ENCODE measurements at places on chromosomes 12 and 14. TPM values are rescaled to one million over a fixed set of nuclear protein-coding genes. Genes with fewer than 3 reads are reported as not detected.

- no peak overlapping the region for H3K27ac ChIP-seq
- no peaks in the 10 kb centered on the region for H3K4me1 ChIP-seq
- no peak overlapping the region for H3K4me3 ChIP-seq
- no peaks in the 10 kb centered on the region for H3K27me3 ChIP-seq
- H3K36me3 ChIP-seq: no peaks in the 10 kb centered on the region
Measured at GRCh38 chr14:28240909-28241308, 525.7 kb upstream of the FOXG1 start.

DNA sequence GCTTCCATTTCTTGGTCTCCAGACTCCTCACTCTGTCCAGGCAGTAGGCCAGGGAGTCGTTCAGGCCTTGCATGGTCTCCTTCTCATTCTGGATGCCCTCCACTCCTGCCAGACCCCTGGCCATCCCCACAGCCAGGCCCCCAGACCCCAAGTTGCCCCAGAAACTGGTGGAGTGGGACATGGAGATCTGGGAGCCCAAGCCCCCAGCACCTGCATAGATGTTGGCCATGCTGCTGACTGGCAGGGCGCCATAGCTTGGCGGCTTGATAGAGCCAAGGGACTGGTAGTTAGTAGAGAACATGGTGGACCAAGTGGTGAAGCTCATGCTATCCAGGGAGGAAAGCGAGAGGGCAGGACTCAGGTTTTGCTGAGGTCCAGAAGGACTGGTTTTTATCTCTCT, 21.2 kb upstream of the INSM2 start:
- no peak for DNase-seq
- H3K4me1 ChIP-seq: no peaks in the 10 kb centered on the region
- no peak overlapping the region for H3K4me3 ChIP-seq

The ALX1 gene
- total RNA-seq: not detected

DNA sequence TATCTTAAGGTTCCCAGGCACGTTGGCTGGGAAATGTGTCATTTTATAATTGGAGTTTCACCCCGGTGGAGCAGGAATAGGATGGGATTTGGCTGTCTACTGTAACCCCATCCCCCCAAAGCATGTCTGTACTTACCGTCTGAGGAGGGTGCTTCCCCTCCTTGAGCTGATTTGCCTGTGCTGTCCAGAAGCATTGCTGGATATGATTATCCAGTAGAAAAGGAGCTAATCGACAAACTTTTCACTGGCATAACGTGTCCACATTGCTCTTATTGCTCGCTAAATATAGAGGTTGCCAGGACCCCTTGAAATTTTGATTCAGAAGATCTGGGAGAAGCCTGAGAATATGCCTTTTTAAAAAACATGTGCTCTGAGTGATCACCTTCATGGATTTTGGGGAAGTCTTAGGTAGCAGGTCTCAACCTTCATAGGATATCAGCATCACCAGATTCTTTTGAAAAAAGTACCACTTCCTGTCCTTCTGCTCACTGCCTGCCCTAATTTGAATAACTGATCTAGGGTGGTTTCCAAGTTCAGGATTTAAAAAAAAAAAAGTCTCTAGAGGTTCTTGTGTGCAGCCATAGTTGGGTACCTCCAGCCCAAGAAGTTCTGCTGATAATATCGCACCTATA, 80.4 kb upstream of the KCNA1 start:
- H3K27me3 ChIP-seq: no peaks in the 10 kb centered on the region
- DNase-seq: no peak
- H3K4me3 ChIP-seq: no peak overlapping the region
- H3K36me3 ChIP-seq: no peaks in the 10 kb centered on the region

- no peaks in the 10 kb centered on the region for H3K4me1 ChIP-seq
- DNase-seq: no peak
- H3K27ac ChIP-seq: no peak overlapping the region
- no peaks in the 10 kb centered on the region for H3K36me3 ChIP-seq
Measured at GRCh38 chr14:33814010-33814409, 136.9 kb downstream of the EGLN3 start.

- no peaks in the 10 kb centered on the region for H3K27me3 ChIP-seq
- no peak for DNase-seq
- no peak overlapping the region for H3K27ac ChIP-seq
- H3K4me1 ChIP-seq: no peaks in the 10 kb centered on the region
- no peaks in the 10 kb centered on the region for H3K36me3 ChIP-seq
Measured at GRCh38 chr14:47660158-47660557, 15.2 kb downstream of the MDGA2 start.

DNA sequence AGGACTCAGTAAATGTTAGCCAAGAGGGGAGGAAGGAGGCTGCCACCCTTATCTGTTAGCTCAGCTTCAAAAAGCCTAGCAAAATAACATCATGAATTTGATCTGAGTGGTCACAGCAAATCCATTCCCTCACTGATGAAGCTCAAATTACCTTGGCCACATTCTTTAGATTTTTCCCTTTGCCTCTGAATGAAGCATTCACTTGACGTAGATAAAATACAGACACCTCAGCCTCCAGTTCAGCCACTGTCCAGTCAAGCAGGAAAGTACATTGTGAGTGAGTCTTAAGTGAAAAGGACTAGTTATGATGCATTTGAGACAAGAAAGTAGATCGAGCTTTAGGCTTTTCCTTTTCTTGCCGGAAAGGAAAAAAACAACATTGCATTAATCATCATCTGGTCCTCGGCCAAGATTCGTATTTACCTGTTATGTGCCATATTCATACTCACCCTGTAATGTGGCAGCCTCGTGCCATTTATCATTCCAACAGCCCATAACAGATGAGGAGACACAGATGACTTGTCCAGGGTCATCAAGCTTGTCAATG, 146.5 kb downstream of the ETV6 start:
- DNase-seq: no peak
- no peak overlapping the region for H3K4me3 ChIP-seq
- no peak overlapping the region for H3K27ac ChIP-seq
- H3K4me1 ChIP-seq: no peaks in the 10 kb centered on the region
- H3K36me3 ChIP-seq: no peaks in the 10 kb centered on the region

DNA sequence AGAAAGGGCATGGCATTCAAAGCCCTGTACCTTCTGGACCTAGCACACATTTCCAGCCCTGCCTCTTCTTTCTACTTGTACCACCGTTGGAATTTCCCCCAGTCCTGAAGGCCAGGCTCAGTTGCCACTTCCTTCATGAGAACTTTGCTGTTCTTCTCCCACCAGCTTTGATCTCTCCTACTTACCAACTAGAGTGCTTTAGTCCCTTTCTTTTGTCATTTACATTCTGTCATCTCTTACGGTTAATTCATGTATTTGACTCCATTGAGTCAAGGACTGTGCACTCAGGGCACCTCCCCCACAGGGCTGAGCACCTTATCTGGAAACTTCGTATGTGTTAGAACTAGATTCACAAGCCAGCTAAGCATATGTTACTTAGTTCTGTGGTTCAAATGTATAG, 26.3 kb downstream of the BICDL1 start:
- H3K4me1 ChIP-seq: no peaks in the 10 kb centered on the region
- H3K27me3 ChIP-seq: no peaks in the 10 kb centered on the region
- H3K27ac ChIP-seq: no peak overlapping the region
- no peak overlapping the region for H3K4me3 ChIP-seq

- DNase-seq: no peak
- H3K4me3 ChIP-seq: peak overlapping the region; percentile 70
- H3K36me3 ChIP-seq: no peaks in the 10 kb centered on the region
- H3K4me1 ChIP-seq: peaks cover 56% of the 10 kb centered on the region
Measured at GRCh38 chr14:69260190-69260860, 367 bp downstream of the GALNT16 start.

DNA sequence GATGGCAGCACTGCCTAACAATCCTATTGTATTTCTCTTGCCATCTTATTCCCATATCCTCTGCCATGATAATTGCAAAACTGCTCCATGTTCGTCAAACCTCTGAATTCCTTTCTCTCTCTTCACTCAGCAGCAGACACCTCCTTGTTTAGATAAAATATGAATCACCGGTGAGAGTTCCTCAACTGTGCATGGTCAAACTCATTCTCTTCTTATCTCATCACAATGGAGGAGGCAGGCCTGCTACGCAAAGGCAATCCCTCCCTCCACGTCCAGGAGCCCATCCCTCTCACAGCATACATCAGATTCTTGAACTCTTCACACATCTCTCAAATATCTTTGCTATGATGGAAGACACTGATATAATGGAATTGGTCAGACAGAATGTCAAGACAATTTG, 90.1 kb upstream of the DAAM1 start:
- H3K4me1 ChIP-seq: no peaks in the 10 kb centered on the region
- H3K27me3 ChIP-seq: no peaks in the 10 kb centered on the region
- DNase-seq: no peak
- no peaks in the 10 kb centered on the region for H3K36me3 ChIP-seq

The ZDHHC22 gene
- total RNA-seq: not detected

The STYK1 gene
- 0.12 TPM for total RNA-seq

- peak overlapping the region; percentile 62 for H3K4me3 ChIP-seq
- H3K27ac ChIP-seq: no peak overlapping the region
- peaks cover 19% of the 10 kb centered on the region for H3K4me1 ChIP-seq
- H3K36me3 ChIP-seq: no peaks in the 10 kb centered on the region
Measured at GRCh38 chr14:41607966-41608663, 1.4 kb downstream of the LRFN5 start.

DNA sequence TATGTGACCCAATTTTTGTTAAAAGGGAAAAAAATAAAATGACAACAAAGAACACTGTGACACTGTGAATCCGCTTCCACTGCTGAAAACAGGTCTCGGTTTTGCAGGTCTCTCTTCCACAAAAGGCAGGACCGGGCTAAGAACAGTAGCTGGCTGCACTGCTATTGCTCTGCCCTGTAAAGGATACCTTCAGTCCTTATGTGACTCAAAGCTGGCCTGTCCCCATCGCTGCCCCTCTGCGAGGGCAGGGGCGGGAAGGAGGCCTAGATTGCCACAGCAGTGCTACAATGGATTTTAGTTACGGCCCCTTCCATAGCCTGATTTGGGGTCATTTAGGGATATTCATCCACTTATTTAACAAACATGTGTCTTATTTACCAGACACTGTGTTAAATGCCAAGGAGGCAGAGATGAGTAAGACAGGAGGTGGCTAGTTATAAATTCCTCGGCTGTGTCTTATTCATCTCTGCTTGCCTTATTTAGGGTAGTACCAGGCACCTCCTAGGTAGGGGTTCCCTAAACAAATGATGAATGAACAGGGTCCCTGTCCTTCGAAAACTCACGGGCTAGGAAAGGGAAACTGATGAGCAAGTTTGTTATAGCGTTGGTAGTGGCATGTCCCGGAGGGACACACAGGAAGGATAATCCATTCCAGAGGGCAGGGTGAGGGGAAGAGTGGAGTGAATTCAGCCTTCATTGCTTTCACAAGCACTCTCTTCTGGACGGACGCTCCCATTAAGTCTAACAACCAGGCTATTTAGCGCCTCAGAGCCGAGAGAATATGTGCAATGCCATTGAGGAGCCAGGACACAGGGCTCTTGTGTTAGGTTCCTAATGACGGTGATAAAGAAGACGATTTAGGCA, 73.3 kb downstream of the EID3 start:
- H3K36me3 ChIP-seq: no peaks in the 10 kb centered on the region
- H3K27me3 ChIP-seq: no peaks in the 10 kb centered on the region
- no peak for DNase-seq

GRCh38 chr14:68157971-68158371, 338.4 kb downstream of the RAD51B start:
- H3K36me3 ChIP-seq: no peaks in the 10 kb centered on the region
- no peak overlapping the region for H3K27ac ChIP-seq
- no peaks in the 10 kb centered on the region for H3K4me1 ChIP-seq
- no peak for DNase-seq
- no peaks in the 10 kb centered on the region for H3K27me3 ChIP-seq

GRCh38 chr14:95761436-95761835, 47.5 kb upstream of the TCL1A start:
- no peak overlapping the region for H3K27ac ChIP-seq
- H3K36me3 ChIP-seq: no peaks in the 10 kb centered on the region
- no peaks in the 10 kb centered on the region for H3K4me1 ChIP-seq
- no peaks in the 10 kb centered on the region for H3K27me3 ChIP-seq
- H3K4me3 ChIP-seq: no peak overlapping the region

The TRIM9 gene
- 0.44 TPM for total RNA-seq

- H3K27ac ChIP-seq: no peak overlapping the region
- DNase-seq: peak; percentile 84
- no peak overlapping the region for H3K4me3 ChIP-seq
- no peaks in the 10 kb centered on the region for H3K36me3 ChIP-seq
- no peaks in the 10 kb centered on the region for H3K4me1 ChIP-seq
- no peaks in the 10 kb centered on the region for H3K27me3 ChIP-seq
Measured at GRCh38 chr12:89183985-89184435, 168.3 kb downstream of the DUSP6 start.

GRCh38 chr14:86665975-86666374, 1136.0 kb downstream of the FLRT2 start:
- no peaks in the 10 kb centered on the region for H3K4me1 ChIP-seq
- H3K36me3 ChIP-seq: no peaks in the 10 kb centered on the region
- H3K27ac ChIP-seq: no peak overlapping the region
- H3K4me3 ChIP-seq: no peak overlapping the region
- no peak for DNase-seq

GRCh38 chr12:65139389-65139788, 18.3 kb upstream of the WIF1 start:
- H3K4me3 ChIP-seq: no peak overlapping the region
- no peaks in the 10 kb centered on the region for H3K27me3 ChIP-seq
- H3K4me1 ChIP-seq: no peaks in the 10 kb centered on the region
- no peaks in the 10 kb centered on the region for H3K36me3 ChIP-seq

GRCh38 chr12:121813951-121814350, 10.1 kb downstream of the SETD1B start:
- H3K36me3 ChIP-seq: peaks cover 72% of the 10 kb centered on the region
- no peak for DNase-seq
- no peak overlapping the region for H3K4me3 ChIP-seq
- no peak overlapping the region for H3K27ac ChIP-seq
- no peaks in the 10 kb centered on the region for H3K27me3 ChIP-seq

DNA sequence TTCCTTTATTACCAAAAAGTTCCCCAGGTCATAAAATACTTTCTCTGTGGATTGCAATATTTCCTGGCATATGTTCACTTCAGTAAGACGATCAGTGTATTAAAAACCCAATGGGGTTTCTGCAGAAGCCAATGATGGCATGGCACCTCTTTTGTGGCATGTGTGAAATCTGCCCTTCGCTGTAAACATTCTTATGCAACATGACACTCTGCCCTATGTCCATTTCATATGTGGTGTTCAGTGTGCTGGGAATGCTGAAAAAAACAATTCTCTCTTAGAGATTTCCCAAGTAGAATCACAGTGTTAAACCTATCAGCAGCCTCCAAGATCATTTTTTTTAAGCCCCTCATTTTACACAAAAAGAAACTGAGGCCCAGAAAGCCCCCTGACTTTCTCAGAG, 2.3 kb upstream of the MYBPC1 start:
- no peak overlapping the region for H3K4me3 ChIP-seq
- no peak for DNase-seq
- H3K4me1 ChIP-seq: no peaks in the 10 kb centered on the region
- no peak overlapping the region for H3K27ac ChIP-seq
- H3K27me3 ChIP-seq: no peaks in the 10 kb centered on the region

DNA sequence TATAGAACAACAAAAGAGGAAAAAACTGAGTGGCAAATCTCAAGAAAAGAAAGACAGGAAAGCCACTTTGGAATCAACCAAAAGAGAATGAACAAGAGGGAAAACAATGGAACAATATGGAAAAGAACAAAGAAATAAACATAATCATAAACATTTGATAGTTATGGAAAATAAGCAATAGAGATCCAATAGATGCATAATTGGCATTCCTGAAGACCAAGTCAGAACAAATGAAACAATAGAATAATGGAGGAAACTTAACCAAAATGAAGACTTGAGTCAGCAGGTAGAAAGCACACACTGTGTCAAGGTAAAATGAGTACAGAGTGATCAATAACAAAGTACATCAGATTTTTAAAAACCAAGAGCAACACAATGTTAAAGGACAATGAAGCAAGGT, 10.1 kb upstream of the RPS6KA5 start:
- no peaks in the 10 kb centered on the region for H3K36me3 ChIP-seq
- no peak overlapping the region for H3K27ac ChIP-seq
- H3K4me1 ChIP-seq: no peaks in the 10 kb centered on the region

The PIK3C2G gene
- not detected for total RNA-seq
